ENCODE measurements at places on chromosomes 16 and 17.
A peak's percentile ranks its signal among the peaks of the same experiment; 100 is the strongest.

DNA sequence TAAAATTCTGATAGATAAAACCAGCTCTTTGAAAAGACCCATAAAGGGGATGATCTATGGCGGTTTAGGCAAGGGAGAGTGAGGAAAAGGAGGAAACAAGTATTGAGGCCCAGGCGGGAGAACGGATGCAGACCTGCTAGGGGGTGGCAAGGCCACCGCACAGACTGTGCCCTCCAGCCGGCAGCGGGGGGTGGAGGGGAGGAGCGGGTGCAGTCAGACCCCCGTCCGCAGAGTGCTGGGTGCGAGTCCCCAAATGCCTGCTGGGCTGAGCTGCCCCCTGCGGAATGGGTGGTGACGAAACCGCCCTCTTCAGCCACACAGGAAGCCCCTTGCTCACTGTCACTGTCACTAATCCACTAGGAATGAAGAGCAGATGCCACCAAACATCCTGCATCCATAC lies 46.0 kb downstream of the LMF1 start:
- DNase-seq: no peak

- DNase-seq: peak; percentile 26
Measured at GRCh38 chr17:81481073-81481799, 31.4 kb downstream of the ACTG1 start.

- no peak for DNase-seq
Measured at GRCh38 chr16:83100679-83101078, 473.9 kb downstream of the CDH13 start.

GRCh38 chr16:53320992-53321391 lies 113.3 kb upstream of the RBL2 start:
- no peak for DNase-seq

DNA sequence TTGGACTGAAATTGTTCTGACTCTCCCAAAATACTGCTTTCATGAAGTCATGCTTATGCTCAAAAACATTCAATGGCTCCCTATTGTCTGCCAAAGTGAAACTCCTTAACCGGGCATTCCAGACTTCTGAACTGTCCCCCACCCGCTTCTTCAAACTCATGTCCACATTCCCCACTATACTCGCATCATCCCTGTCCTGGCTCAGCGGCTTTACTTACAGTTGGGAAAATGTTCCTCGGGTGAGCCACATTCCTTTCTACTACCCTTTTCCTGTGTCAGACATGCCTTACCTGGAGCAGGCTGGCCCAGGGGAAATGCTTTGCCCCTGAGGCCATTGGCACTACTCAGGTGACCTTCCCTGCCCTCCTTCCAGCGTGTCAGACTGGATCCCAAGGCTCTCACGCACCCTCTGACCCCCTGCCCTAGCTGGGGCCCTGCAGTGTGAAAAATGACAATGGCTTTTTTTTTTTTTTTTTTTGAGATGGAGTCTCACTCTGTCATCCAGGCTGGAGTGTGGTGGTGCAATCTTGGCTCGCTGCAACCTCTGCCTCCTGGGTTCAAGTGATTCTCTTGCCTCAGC lies 5.3 kb downstream of the CYGB start:
- no peak for DNase-seq

GRCh38 chr16:46721885-46722284 lies 26.3 kb downstream of the MYLK3 start:
- no peak for DNase-seq

- DNase-seq: no peak
Measured at GRCh38 chr16:51150165-51150887, 744 bp downstream of the SALL1 start.

GRCh38 chr17:1377334-1377733 lies 22.7 kb downstream of the YWHAE start:
- DNase-seq: no peak

- no peak for DNase-seq
Measured at GRCh38 chr16:3282103-3282729, 1.1 kb upstream of the ZNF263 start.

DNA sequence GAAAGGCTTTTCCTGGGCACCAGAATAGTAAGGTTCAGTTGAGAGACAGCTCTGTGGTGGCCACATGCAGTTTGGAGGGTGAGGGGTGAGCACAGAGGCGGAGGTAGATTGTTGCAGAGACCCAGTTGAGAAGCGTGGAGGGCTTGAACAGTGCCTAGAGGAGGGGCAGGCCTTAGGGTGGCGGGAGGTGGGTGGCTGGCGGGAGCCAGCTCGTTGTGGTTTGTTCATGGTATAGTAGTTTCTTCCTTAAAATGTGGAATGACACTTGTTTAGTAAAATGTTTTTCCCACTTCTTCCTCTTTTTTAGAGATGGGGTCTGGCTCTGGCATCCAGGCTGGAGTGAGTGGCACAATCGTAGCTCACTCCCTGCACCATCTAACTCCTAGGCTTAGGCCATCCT lies 14.2 kb downstream of the USP10 start:
- no peak for DNase-seq

- DNase-seq: no peak
Measured at GRCh38 chr17:35733366-35733765, 1.9 kb downstream of the RASL10B start.

DNA sequence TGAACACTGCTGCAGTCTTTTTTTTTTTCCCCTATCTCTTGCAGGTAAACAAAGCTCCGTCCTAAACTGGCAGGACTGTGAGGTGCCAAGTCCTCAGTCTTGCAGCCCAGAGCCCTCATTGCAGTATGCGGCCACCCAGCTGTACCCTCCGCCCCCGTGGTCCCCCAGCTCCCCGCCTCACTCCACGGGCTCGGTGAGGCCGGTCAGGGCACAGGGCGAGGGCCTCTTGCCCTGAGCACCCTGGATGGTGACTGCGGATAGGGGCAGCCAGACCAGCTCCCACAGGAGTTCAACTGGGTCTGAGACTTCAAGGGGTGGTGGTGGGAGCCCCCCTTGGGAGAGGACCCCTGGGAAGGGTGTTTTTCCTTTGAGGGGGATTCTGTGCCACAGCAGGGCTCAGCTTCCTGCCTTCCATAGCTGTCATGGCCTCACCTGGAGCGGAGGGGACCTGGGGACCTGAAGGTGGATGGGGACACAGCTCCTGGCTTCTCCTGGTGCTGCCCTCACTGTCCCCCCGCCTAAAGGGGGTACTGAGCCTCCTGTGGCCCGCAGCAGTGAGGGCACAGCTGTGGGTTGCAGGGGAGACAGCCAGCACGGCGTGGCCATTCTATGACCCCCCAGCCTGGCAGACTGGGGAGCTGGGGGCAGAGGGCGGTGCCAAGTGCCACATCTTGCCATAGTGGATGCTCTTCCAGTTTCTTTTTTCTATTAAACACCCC lies 13.8 kb downstream of the IL34 start:
- DNase-seq: no peak

- DNase-seq: no peak
Measured at GRCh38 chr16:13453938-13454553, 465.9 kb upstream of the ERCC4 start.

DNA sequence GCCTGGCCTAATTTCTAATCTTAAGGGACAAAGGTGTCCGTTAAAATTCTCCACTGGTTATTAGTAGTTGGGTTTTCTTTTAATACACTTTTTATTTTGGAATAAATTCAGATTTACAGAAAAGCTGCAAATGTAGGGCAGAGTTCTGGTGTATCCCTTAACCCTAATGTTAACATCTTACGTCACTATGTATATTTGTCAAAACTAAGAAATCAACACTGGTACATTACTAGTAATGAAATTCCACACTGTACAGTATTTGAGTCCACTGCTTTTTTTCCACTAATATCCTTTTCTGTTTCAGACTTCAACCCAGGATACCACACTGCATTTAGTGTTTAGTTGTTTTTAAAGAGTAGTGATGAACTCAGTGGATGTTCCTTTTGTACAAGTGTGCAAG lies 18.7 kb upstream of the KPNA2 start:
- no peak for DNase-seq

DNA sequence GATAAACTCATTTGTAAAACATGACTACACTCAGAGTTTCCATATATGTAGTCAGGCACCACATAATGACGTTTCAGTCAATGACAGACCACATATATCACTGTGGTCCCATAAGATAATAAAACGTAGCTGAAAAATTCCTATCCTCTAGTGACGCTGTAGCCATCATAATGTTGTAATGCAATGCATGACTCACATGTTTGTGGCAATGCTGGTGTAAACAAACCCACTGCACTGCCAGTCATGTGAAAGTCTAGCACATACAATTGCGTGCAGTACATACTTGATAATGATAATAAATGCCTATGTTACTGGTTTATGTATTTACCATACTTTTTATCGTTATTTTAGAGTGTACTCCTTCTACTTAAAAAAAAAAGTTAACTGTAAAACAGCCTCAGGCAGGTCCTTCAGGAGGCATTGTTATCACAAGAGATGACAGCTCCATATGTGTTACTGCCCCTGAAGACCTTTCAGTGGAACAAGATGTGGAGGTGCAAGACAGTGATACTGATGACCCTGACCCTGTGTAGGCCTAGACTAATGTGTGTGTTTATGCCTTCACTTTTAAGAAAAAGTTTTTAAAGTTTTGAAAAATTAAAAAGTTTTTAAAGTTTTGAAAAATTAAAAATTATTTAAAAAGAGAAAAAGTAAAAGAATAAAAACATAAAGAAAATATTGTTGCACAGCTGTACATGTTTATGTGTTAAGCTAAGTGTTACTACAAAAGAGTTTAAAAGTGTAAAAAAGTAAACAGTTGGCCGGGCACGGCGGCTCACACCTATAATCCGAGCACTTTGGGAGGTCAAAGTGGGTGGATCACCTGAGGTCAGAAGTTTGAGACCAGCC lies 9.0 kb downstream of the STAT5B start:
- DNase-seq: no peak

GRCh38 chr17:18129041-18129502 lies 20.5 kb downstream of the MYO15A start:
- no peak for DNase-seq

GRCh38 chr17:81902653-81903414 lies 796 bp downstream of the NPB start:
- no peak for DNase-seq

- DNase-seq: no peak
Measured at GRCh38 chr16:53775821-53776431, 72.0 kb downstream of the FTO start.

DNA sequence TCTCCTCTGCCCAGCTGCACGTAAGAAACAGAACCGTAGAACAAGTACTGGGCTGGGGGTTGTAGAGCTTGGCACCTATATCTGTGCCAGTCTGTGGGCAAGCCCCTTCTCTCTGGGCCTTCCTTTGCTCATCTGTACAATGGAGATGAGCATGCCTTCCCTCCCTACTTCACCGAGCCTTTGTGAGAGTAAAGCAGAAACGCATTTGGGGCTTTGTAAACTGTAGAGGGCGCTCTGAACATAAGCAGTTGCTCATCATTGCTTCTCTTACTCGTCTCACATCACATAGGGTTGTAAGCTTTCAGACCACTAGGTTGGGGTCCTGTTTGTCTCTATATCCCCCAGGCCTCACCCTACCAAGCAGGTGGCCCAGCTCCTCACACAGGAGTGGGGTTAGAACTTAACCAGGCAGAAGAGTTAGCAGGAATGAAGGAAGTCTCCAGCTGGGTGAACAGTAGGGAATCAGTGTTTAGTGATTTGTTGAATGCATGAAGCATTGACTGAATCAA lies 15.1 kb downstream of the SAMD14 start:
- DNase-seq: no peak

DNA sequence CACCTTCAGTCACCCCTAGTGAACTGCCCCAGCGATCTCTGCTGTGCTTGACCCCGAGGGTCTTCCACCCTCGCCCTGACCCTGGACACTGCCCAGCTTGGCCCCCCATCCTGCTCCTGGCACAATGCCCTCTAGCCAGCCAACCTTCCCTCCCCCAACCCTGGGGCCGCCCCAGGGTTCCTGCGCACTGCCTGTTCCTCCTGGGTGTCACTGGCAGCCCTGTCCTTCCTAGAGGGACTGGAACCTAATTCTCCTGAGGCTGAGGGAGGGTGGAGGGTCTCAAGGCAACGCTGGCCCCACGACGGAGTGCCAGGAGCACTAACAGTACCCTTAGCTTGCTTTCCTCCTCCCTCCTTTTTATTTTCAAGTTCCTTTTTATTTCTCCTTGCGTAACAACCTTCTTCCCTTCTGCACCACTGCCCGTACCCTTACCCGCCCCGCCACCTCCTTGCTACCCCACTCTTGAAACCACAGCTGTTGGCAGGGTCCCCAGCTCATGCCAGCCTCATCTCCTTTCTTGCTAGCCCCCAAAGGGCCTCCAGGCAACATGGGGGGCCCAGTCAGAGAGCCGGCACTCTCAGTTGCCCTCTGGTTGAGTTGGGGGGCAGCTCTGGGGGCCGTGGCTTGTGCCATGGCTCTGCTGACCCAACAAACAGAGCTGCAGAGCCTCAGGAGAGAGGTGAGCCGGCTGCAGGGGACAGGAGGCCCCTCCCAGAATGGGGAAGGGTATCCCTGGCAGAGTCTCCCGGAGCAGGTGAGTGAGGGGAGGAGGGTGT lies at the start of gene TNFSF13:
Gene TNFSF13, plus strand, starts transcription at position 207 of the 776 bp plus-strand sequence. Its CDS starts 290 bp downstream, at position 497.
- no peak for DNase-seq

- no peak for DNase-seq
Measured at GRCh38 chr17:66829386-66829864, 5.5 kb upstream of the CACNG5 start.

GRCh38 chr17:55272711-55273578 lies 8.2 kb downstream of the HLF start:
- DNase-seq: no peak

DNA sequence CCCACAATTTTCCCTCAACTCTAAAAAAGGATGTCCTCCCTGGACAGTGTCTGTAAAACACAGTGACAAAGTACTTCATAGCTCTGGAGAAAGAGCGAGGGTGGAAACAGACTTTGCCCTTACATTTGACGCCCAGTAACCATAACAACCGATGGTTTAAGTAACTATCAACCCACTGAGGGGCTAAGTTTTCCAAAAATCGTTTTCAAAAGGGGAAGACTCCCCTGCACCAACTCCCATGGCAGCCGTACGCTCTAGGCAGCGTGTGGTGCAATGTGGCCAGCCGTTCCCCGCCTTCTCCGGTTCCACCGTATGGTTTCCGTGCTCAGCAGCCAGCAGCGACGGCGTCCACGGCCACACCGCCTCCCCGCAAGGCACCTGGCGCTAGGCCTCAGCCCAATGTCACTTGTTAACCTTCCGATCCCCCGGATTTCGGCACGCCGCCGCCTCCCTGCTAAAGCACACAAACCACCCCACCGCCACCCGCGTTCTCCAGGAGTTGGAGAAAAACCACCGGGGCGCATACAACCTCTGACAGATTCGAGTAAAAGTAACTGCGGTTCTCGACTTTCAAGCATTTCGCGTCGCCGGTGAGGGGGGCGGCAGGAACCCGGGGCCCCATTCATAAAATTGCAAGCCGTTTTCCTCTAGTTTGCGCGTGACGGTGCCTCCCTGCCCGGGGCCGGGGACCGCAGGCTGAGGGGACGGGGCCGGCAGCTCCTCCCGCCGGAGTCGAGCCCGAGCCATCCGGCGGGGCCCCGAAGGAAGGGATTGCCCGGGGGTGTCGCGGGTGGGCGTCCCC lies 661 bp downstream of the TEX2 start:
- peak; percentile 29 for DNase-seq

DNA sequence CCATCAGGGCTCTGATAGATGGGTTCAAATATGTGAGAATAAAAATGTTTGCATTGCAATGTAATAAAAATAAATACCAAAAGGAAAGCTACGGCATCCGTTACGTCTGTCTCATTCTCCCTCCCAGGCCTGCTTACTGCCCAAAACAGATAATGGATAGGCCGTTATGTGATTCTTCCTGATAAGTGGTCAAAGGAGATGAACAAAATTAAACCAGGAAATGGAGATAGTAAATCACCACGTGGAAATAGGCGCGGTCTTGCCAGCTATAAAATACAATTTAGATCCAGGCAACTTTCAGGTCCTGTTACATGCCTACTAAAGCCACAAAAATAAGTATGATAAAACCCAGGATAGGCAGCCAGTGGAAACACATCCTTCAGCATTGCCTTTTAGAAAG lies 49.5 kb upstream of the CCL1 start:
- DNase-seq: no peak

Data from stimulated activated CD4-positive, alpha-beta T cell treated with anti-CD3 and anti-CD28 coated beads, Interleukin-1b, Interleukin-23, amount 100 ng/mL, for 1 hour (primary cell).